ENCODE measurements at places on chromosomes 4 and X.

DNA sequence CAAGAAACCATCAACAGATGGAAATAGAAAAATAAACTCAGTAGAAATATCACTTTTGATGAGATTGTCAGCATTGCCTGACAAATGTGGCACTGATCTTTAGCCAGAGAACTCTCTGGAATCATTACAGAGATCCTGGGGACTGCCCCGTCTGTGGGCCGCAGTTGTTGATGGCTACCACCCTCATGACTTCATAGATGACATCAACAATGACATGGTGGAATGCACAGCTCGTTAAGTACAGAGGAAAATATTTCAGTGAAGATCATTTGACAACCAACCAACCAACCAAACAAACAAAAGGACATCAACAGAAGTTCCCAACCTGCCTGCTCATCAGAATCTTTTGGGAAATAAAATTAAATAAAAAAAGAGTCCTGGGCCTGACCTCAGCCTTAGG lies 132.6 kb downstream of the UCHL1 start:
- no peak for DNase-seq

- no peak for DNase-seq
Observed at GRCh38 chr4:91256043-91256442, 1047.7 kb upstream of the GRID2 start.

DNA sequence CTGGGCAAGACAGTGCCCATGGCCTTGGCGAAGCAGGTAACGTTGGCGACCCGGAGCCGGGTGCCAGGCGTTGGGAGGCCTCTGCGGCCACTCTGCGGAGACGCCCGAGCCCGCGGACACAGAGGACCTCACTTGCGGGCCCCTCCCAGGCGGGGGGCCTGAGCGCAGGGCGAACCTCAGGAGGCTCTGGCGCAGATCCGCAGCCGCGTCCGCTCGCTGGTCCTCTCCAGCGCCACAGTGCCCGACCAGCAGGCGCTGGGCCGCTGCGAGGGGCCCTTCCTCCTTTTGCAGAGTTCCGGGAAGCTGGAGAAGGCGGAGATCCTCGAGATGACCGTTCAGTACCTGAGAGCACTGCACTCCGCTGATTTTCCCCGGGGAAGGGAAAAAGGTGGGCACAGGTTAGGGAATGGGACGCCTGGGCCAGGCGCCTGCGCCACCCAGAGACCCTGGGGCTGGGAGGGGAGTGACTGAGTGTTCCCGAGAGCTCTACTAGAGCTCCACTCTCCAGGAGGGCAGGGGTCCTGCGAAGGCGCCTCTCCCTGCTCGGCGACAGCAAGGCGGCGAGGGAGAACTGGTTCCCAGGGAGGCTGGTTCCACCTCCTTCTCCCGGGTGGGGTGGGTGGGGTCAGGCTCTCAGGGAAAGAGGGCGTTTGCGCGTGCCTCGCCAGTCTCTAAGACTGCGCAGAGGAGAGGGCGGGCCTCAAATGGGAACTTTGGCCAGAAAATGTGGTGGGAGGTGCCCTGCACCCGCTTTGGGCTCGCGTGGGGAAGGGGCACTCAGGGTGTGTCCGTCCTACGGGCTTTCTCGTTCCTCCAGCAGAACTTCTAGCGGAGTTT lies 1.4 kb downstream of the HELT start:
- DNase-seq, result peak; percentile 23

- no peak for DNase-seq
Observed at GRCh38 chr4:73619346-73619745, 890 bp downstream of the RASSF6 start.

GRCh38 chr4:26034849-26035248 lies 120.8 kb downstream of the SMIM20 start:
- DNase-seq, result no peak

GRCh38 chr4:145531223-145531622 lies 49.6 kb downstream of the SMAD1 start:
- no peak for DNase-seq

GRCh38 chr4:20359692-20360091 lies 108.0 kb downstream of the SLIT2 start:
- no peak for DNase-seq

DNA sequence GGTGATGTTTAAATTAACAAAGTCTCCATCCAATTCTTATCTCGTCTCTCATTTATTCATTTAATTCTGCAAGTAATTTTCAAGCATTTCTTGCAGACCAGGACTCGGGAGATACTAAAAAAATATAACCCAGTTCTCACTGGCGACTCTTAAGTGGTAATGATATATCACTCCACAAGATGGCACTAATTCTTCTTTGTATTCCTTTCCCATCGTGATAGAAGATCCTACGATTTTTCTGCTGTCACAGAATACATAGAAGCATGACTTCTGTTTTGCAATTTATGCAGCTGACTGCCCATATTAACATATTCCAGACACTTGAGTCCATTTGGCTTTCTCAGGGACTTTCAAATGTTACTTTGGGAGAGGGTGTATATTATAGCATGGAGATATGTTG lies 64.0 kb upstream of the FGF13 start:
- no peak for DNase-seq

GRCh38 chr4:145734576-145735346 lies 54.8 kb downstream of the C4orf51 start:
- DNase-seq, result peak; percentile 93

DNA sequence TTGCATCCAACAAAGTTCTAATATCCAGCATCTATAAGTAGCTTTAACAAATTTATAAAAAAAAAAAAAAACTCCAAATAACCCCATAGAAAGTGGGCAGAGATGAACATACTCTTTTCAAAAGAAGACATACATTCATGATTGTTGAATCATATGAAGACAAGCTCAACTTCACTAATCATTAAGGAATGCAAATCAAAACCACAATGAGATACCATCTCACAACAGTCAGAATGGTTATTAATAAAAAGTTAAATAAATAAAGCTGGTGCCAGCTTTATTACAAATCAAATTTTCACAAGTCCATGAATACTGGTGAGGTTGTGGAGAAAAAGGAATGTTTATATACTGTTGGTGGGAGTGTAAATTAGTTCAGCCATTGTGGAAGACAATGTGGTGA lies 592.0 kb downstream of the IQCM start:
- no peak for DNase-seq

DNA sequence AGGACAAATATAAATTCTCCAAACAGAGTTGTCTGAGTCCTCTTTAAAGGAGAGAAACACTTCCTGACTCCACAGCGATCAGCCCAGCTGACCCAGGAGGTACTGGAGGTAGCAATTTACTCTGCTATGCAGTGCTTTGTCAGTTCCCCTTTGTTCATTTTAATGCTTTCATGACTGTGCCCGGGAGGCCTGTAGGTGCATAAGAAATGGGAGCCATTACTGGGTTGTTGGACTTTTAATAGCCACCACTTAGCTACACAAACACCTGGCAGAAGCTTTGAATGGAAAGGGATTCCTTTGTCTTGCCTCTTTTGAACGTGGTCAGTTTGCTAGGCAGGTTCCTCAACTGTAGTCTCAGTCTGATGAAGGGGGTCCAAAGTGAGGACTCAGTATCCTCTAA lies 59.0 kb upstream of the AFF2 start:
- DNase-seq, result no peak

DNA sequence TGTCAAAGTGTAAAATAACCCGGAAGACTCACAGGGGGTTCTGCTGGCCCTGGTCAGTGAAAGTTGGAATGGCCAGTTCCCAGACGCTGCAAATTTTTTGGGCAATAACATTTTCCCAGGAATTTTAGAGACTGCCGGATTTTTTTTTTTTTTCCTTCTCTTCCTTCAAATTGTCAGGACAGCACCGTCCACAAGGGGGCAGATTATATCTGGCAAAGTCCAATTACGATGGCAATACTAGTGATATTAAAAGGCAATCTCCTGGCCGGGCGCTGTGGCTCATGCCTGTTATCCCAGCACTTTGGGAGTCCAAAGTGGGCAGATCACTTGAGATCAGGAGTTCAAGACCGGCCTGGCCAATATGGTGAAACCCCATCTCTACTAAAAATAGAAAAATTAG lies 20.5 kb downstream of the SLC25A5 start:
- peak; percentile 32 for DNase-seq

- DNase-seq, result no peak
Observed at GRCh38 chrX:50697691-50698090, 116.3 kb downstream of the SHROOM4 start.

DNA sequence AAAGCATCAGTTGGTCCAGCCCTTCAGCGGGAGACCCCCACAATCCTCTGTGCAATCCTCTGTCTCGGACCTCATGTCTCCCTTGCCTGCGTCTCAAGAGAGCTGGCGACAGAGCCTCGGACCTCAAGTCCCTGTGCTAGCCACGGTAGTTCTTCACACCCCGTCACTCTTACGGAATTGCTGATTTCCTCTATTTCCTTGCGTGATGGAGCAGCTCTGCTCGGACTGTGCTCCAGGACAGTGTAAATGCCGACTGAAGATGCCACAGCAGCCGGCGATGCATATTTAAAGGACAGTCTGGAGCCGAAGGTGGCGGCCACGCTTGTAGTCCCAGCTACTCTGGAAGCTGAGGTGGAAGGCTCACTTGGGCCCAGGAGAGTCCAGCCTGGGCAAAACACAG lies 1.9 kb downstream of the GRK4 start:
- no peak for DNase-seq

DNA sequence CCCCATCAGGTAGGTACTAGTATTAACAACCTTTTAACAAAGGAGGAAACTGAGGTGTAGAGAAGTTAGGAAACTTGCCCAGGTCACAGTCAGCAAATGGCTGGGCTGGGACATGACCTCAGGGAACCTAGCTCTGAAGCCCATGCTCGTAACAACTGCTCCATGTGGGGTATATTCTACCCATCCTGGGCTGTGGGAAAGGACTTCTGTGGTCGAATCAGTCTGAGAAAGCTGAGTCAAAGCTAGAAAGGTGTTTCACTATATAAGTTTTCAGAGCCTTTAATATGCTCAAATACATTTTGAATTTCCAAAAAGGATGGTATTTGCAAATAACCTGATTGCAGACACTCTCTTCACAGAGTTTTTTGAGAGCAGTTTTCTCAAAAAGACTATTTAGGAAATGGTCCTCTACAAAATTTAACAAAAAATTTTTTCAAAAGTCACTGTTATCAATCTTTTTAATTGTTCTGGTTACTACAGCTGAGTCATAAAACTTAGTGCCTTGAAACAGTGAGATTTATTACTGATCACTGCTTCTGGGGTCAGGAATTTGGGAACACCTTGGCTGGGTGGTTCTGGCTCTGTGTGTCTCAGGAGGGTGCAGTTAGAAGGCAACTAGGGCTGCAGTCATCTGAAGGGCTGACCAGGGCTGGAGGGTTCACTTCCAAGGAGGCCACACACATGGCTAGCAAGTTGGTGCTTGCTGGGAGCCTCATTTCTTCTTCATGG lies 53.6 kb downstream of the NSG1 start:
- DNase-seq, result no peak
